Dorsolateral prefrontal cortex (tissue), 122 donors: ENCODE measurements at places on chromosomes 4 and X. TPM values are rescaled to one million over a fixed set of nuclear protein-coding genes. Genes with fewer than 3 reads are reported as not detected.

DNA sequence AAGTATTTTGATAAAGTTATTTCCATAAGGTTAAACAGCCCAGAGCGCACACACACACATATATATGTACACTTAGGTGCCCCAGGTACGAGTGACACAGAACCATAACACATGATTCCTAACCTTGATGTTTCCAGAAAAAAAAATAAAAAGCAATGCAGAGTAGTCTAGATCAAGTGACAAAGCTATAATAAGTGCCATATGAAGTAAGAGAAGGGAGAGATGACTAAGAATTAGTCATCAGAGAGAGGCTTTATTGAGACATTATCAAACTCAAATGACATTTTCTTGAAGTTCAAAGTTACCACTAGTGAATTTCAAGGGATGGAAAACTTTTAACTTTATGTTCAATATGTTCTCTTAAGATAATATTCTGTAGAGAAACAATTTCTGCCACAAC is 215.0 kb downstream of the HTR2C start:
- DNase-seq, result no peak

DNA sequence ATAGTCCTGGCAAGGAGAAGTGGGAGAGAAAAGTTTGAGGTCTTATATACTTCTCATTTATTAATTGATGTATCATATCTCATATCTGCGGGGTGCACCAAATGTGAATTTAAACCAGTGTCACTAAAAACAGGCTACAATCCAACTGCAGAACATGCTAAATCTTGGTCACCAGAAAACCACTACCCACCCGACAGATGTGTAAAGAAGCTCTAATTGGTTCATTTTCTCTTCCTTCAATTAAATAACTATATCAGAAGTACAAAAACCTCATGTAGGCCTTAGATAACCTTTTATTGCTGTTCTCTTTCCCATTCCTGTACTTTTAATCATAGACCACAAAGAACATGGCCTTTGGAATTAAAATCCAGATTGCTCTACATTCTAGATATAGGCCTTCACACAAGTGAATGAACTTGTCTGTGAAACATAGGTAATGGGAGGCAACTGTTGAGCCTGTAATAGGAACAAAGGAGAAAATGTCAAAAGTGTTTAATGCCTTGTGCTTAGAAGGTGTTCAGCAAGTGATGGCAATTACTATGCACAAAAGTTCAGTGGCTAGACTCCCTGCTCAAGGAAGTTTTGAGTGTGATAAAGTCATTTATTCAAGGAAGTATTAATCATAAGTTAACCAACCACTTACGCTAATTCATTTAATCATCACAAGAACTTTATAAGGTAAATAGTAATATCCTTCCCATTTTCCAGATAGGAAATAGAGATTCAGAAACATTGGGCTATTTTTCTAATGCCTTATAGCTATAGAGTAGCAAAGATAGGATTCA is 425.6 kb downstream of the INPP4B start:
- DNase-seq, result no peak

- DNase-seq, result no peak
These were observed 19.2 kb downstream of the OTC start for GRCh38 chrX:38371641-38372040.

DNA sequence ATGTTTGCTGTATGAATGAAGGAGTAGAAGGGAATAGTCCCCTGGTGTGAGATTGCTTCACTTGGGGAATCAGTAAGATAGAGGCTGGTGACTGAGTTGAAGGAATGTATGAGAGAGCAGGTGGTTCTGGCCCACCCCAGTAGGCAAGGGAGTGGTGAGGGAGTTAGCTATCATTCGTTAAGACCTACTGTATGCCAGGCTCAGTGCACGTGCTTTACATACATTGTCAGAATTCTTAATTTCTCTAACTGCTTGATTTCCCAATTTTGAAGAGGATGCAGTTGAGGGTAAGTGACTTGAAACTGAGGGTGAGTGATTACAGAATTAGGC is 700 bp downstream of the VMA21 start:
- no peak for DNase-seq

DNA sequence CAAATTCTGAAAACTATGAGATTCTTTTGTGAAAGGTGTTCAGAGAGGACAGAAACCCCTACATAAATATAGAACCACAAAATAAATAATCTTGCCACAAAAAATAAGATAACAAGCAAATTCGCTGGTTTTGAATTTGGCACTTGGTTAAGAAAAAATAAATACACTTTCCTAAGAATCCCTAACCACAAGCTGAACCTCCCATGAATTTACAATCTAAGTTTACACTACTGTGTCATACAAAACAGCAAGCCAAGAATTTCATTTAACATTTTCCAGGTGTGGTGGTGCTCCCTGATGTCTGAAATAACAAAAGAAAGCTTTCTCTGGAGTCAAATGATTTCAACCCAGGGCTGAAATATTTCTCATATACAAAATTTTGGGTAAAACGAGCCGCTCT is 121.0 kb downstream of the KCNIP4 start:
- no peak for DNase-seq

DNA sequence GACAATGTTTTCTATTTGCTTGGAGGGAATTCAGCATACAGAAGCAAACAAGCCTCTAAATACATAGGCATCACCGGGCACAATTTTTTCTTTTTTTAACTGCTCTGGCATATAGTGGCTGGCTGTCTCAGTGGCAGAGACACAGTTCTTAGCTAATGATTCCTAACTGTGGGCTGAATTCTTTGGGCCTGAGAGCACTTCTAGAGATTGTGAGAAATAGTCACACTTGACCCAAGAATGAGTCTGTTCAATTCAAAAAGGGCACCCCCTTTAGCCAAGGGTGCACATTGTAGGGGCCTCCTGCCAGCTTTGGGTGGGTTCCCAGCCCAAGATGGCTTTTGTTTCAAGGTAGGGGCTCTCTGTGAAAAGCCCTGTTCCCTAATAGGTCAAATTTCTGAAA is 345.7 kb downstream of the ARHGAP10 start:
- DNase-seq, result no peak

DNA sequence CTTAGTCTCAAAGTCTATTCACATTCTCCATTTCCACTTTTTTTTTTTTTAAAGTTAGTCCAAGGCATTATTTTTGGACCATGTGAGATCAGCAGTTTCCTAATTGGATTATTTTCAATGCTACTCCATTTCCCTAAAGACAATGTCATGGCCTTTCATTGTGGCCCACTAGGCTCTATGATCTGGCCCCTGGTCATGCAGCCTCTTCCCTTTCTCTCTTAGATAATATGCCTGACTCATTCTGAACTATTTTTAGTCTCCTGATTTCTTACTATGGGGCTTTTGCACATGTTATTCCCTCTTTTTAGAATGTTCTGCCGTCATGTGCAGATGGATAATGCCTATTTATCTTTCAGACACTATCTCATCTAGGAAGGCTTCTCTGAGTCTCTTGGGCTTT is 157.3 kb downstream of the TMA16 start:
- DNase-seq, result no peak

DNA sequence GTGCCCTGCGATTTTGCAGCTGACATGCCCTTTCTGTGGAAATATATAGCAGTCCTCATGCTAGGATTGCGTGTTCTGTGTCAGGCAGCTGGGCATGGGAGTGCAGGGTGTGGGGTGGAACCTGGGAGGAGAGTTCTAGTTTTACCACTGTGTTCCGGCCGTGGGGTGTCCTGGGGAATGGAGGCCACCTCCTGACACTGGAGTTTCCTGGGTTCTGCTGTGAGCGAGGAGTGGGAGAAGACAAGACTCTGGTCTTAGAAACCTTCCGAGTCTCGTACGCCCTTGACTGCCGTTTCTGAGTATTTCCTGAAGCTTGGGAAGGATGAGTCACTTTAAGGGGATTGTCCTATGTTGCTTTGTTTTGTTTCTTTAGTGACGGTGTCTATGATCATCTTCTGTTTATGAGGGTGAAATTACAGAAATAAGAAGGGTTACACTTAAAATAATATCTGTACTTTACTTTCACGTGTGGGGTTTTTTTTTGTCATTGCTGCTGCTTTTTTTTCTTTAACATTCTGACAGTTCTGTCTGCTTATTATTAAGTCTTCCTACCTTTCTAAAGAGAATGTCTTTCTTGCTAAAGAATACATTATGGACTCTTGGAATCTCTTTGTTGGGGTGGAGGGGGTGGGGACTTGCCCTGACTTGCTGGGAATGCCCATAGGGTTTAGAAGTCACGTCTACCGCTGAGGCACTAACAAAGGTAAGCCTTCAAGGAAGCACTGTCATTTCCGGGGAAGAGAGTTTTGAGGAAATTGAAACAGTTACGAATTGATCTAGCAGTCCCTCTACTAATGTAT is 19.1 kb downstream of the CD99 start:
- DNase-seq, result no peak

DNA sequence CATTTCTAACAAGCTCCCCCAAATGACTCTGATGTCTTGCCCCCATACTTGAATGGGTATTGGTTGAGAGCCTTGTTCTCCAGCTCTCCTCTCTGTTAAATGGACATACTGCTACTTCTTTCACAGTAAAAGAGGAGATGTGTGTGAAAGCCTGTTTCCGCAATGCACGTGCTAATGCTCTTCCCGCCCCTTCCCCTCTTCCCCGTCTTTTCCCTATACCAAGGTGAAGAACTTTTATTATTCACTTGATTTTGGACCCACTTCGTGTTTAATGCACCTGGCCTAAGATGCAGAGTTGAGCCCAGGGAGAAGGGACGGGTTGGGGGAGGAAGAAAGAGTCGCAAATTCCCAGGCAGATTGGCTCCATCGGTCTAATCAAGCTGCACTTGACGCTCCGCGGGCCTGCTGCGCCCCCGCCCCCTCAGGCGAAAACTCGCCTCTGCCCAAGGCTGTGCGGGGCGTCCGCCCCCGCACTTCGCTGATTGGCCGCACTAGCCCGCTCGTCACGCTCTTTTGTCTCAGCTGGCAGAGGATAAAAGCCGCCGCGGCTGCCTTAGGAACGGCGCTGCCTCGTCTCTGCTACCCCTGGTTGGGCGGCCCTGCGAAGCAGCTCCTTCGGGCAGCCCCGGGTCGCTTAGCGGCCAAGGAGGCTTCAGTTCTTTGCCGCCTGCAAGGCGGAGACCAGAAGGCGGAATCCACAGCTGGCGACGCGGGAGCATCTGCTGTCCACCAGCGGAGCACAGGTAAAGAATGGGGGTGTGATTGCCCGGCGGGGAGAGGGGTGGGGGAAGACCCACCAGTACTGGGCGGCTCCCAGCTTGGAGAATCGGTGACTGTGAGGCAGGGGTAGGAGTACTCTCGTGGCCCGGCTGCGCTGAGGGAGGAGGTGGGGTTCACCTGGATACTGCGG is at the start of gene ZCCHC12:
Gene ZCCHC12, plus strand, starts transcription at position 562 of the 910 bp plus-strand sequence. CDS start 1,421 bp downstream, outside the sequence.
- peak; percentile 84 for DNase-seq

- DNase-seq, result no peak
These were observed 152.5 kb downstream of the PLS3 start for GRCh38 chrX:115713460-115713859.

DNA sequence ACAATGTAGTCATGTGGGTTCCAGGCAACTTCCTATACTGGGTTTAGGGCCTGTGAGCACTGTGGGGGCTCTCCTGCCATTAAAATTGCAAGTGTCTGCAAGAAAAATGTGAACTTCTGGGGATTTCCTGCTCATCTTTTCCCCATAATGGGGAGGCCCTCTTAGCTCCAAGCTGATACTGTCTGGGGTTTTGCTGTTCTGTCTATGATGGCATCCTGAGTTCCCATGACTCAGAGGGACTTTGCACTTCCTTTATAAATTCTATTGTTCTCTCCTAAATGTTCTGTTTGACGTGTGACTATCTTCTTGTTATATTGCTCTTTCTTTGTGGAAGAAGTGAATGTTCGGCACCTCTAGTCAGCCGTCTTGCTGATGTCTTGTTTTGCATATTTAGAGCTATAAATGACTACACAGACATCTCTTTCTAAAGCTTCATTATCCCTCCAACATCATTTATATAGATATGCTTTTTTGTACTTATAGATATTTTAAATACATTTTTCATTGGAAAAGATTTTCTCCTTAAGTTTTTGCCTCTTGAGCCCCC is 465.8 kb downstream of the NAF1 start:
- no peak for DNase-seq

GRCh38 chrX:51332188-51332942 is at the start of gene NUDT10:
TSS of gene NUDT10 (plus strand) at chrX:51332822. CDS start at chrX:51332966, 144 bp downstream.
- DNase-seq, result peak; percentile 34

The RHOXF2 gene
- total RNA-seq, result not detected

The CDK16 gene
- total RNA-seq, result 147 TPM

The GPRIN3 gene
- 9.7 TPM for total RNA-seq

The AP1AR gene
- 25.2 TPM for total RNA-seq

The RHOH gene
- 2.9 TPM for total RNA-seq
